ENCODE measurements at places on chromosomes 4 and X. TPM values are rescaled to one million over a fixed set of nuclear protein-coding genes. Genes with fewer than 3 reads are reported as not detected.

DNA sequence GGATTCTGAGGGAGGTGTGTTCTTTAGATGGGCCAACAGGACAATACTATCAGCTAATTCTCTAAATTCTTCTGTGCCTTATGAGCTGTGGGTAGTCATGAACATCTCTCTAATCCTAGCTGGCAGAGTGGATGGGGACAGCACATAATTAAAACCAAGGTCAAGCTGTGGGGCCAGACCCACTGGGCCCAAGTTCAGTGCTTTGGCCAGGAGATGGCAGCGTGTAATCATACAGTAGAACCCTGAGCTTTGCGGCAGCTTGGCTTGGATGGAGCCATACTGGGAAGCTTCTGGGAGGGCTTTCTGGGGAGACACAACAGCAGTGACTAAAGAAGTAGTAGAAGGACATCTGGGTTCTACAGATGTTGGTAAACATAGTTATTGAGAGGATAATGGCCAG, 140.3 kb upstream of the CXCL13 start:
- H3K4me1 ChIP-seq: no peaks in the 10 kb centered on the region
- no peak overlapping the region for H3K27ac ChIP-seq
- no peaks in the 10 kb centered on the region for H3K36me3 ChIP-seq
- H3K27me3 ChIP-seq: no peaks in the 10 kb centered on the region
- H3K4me3 ChIP-seq: no peak overlapping the region

- no peak overlapping the region for H3K4me3 ChIP-seq
- H3K27me3 ChIP-seq: no peaks in the 10 kb centered on the region
- no peak for DNase-seq
Measured at GRCh38 chr4:186758929-186759682, 35.5 kb upstream of the FAT1 start.

DNA sequence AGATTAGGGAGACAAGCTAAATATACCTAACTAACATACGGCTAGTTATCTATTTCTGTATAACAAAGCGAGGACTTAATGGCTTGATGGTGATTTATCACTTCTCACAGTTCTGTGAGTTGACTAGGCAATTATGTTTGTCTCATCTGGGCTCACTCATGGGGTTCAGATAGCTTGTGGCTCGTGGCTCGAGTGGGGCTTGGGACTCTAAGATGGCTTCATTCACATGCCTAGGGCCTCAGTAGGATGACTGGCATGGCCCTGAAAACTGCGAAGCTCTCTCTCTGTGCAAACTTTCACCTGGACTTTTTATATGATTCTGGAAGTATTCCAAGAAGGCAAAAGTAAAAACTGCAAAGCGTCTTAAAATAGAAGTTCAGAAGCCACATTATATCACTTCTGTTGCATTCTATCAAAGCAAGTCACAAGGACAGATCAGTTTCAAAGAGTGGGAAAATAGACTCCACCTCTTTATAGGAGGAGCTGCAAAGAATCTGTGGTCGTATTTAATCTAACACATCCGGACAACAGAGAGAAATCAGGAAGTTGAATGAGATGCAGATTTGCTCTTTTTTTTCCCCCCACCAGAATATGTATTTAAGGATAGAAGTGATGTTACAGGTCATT, 491.2 kb downstream of the INPP4B start:
- H3K4me1 ChIP-seq: peaks cover 18% of the 10 kb centered on the region
- H3K4me3 ChIP-seq: no peak overlapping the region
- DNase-seq: no peak
- no peaks in the 10 kb centered on the region for H3K27me3 ChIP-seq

The NOX1 gene
- total RNA-seq: 3.0 TPM

DNA sequence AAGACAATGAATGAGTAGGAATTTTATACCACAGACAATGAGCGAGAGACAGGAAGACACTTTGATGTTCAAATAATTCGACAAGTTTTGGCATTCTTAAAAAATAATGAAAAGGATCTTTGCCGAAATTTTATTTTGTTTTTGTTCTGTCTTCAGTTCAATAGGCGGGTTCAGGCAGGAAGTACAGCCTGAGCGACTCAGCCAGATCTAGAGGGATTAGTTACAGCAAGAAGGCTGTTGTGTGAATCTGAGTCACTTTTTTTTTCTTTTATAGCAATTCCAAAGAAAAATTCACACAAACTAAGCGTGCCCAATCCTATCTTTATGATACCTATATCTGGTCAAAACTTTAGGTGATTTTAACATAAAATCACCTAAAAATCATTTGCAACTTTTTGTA, 505.4 kb upstream of the FAM241A start:
- H3K27ac ChIP-seq: peak overlapping the region; percentile 56
- no peaks in the 10 kb centered on the region for H3K27me3 ChIP-seq
- H3K4me3 ChIP-seq: no peak overlapping the region

DNA sequence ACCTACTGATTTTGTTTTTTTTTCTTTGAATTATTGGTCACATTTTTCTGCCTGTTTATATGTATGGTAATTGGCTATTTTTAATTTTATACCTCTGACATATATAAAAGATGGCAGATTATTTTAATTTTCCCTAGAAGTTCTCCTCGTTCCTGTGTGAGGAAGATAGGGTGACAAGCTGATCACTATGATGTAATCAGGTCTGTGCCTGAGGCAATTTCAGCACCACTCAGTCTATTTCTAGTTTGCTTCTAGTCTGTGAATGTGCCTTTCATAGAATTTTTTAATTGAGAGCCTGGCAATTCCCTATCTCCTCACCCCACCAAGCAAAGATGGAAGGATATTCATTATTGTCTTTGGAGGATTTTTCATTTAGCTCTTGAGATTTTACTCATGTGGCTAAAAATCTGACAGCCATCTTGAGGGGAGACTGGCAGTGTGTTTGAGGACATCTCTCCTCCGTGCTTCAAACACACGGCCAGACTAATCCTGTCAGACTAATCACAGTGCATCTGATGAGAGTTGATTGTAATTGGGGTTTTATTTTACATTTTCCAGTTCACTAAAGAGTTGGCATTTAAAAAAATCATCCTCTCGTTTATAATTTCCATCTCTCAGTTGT, 500.3 kb downstream of the TRIML1 start:
- H3K36me3 ChIP-seq: no peaks in the 10 kb centered on the region
- no peak overlapping the region for H3K4me3 ChIP-seq
- H3K27ac ChIP-seq: no peak overlapping the region
- no peaks in the 10 kb centered on the region for H3K27me3 ChIP-seq
- DNase-seq: no peak

The FBXL5 gene
- total RNA-seq: 80.9 TPM

DNA sequence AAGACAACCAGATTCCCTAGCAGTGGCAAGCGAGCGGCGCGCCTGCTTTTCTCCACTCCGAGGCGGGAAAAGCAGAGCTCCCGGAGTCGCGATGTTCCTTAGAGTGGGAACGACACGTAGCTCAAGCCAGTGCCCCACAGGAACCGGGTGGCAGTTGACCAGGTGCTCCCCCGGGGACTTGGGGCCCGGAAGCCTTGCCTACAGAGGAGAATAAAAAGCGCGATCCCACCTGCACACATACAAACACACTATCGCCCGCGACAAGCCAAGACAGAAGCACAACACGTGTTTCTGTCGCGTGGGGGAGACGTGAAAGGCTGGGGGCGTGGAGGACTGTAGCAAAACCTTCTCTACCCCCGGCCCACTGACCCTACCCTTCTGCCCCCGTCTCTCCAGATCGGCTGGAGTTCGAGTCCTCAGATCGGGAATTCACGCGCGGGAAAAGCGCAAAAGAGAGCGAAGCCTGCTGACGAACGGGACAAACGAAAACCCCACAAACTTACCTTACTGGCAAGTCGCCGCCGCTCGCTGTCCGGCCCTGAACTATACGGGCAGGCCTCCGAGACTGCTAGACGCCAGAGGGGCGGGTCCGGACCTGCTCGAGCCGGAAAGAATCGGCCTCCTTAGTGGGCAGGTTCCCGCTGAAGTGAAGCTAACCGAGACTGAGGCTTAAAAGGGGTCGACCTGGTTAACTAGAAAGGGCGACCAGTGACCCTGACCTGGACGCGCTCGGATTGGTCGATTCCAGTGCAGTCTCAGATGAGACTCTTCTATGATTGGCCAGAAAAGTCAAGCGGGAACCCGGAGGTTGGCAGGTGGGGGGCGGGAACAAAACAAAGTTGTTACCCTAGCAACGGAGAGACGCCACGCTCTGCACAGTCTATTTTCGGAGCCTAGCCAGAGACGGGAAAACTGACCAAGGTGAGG, at the start of the genes DNAAF6 and NUP62CL:
TSS of gene DNAAF6 (plus strand) at position 842 of the 927 bp plus-strand sequence. CDS start 6,265 bp downstream, outside the sequence.
TSS of gene NUP62CL (minus strand) at position 664 of the 927 bp plus-strand sequence. CDS start 31,287 bp downstream, outside the sequence.
- H3K27ac ChIP-seq: no peak within 1 kb of the TSS
- peak; percentile 70 for DNase-seq
- H3K36me3 ChIP-seq: no peaks in the 10 kb centered on the region
- no peaks in the 10 kb centered on the region for H3K27me3 ChIP-seq
- H3K4me3 ChIP-seq: peak within 1 kb of the TSS; percentile 42
- H3K4me1 ChIP-seq: no peaks in the 10 kb centered on the region

GRCh38 chrX:41779030-41779564, 55.1 kb downstream of the GPR82 start:
- DNase-seq: peak; percentile 9
- H3K27ac ChIP-seq: peak overlapping the region; percentile 29
- H3K4me1 ChIP-seq: peaks cover 13% of the 10 kb centered on the region
- no peaks in the 10 kb centered on the region for H3K36me3 ChIP-seq
- no peaks in the 10 kb centered on the region for H3K27me3 ChIP-seq

The ADH7 gene
- not detected for total RNA-seq

The RHOH gene
- not detected for total RNA-seq

The PF4V1 gene
- not detected for total RNA-seq

DNA sequence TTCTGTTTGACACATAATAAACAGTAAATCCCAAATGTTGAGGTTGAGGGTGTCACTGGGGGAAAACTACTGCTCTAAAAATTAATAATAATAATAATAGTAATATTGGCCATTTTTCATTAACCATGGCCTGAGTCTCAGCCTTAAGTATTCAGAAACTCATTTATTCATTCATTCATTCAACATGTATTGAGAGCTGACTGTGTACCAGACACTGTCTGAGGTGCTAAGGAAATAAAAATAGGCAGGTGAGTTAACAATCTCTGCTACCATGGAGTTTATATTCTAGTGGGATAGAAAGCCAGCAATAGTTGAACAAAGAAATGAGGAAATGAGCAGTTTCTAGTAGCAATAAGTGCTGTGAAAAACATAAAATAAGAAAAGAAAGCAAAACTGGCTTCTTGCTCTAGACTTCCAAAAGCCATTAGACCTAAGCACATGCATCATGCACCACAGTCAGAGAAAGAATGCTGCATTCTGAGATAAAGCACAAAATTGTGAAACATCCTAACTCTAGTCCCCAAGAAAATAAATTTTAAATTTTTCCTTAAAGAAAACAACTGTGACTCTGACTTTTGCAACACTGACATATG, 278.7 kb downstream of the RCHY1 start:
- H3K4me1 ChIP-seq: peaks cover 29% of the 10 kb centered on the region
- H3K27ac ChIP-seq: no peak overlapping the region
- H3K4me3 ChIP-seq: no peak overlapping the region
- H3K36me3 ChIP-seq: no peaks in the 10 kb centered on the region
- DNase-seq: no peak
- H3K27me3 ChIP-seq: no peaks in the 10 kb centered on the region

- no peaks in the 10 kb centered on the region for H3K36me3 ChIP-seq
- DNase-seq: no peak
- no peak overlapping the region for H3K4me3 ChIP-seq
- no peaks in the 10 kb centered on the region for H3K27me3 ChIP-seq
Measured at GRCh38 chr4:98515470-98515809, 143.0 kb downstream of the TSPAN5 start.

The MAML3 gene
- total RNA-seq: 8.7 TPM

The CFI gene
- 162 TPM for total RNA-seq

The AMELX gene
- not detected for total RNA-seq

The SORCS2 gene
- total RNA-seq: 1.6 TPM

The PPP4R3C gene
- not detected for total RNA-seq

GRCh38 chr4:25236971-25237370, 3.1 kb downstream of the PI4K2B start:
- no peak for DNase-seq
- no peaks in the 10 kb centered on the region for H3K36me3 ChIP-seq
- H3K27me3 ChIP-seq: no peaks in the 10 kb centered on the region
- H3K4me3 ChIP-seq: no peak overlapping the region
- peaks cover 14% of the 10 kb centered on the region for H3K4me1 ChIP-seq

DNA sequence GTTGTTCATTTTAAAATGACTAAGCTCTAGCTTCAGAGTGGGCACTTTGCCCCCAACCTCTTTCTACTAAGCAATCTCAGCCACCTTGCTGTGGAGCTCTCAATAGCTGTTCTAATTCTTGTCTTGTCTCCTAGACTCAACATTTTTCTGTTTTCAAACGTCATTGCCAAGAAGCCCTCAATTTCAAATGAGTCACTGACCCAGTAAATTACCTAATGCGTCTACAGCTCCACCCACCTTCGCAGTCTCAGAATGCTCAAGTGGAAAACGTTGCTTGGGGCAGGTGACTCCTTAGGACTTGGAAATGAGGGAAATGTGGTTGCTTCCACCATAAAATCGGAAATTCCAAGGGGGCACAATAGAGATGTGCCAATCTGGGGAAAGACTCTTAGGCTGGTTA, 59.0 kb downstream of the ING2 start:
- peak; percentile 58 for DNase-seq
- no peak overlapping the region for H3K4me3 ChIP-seq
- H3K36me3 ChIP-seq: no peaks in the 10 kb centered on the region

- DNase-seq: peak; percentile 11
- H3K36me3 ChIP-seq: no peaks in the 10 kb centered on the region
- no peaks in the 10 kb centered on the region for H3K4me1 ChIP-seq
Measured at GRCh38 chr4:144627663-144628076, 18.3 kb upstream of the HHIP start.

GRCh38 chrX:78375894-78376293, 48.5 kb upstream of the CYSLTR1 start:
- H3K27me3 ChIP-seq: no peaks in the 10 kb centered on the region
- DNase-seq: peak; percentile 9
- no peaks in the 10 kb centered on the region for H3K4me1 ChIP-seq
- H3K27ac ChIP-seq: peak overlapping the region; percentile 62
- no peak overlapping the region for H3K4me3 ChIP-seq

The GLRA3 gene
- total RNA-seq: 0.08 TPM

DNA sequence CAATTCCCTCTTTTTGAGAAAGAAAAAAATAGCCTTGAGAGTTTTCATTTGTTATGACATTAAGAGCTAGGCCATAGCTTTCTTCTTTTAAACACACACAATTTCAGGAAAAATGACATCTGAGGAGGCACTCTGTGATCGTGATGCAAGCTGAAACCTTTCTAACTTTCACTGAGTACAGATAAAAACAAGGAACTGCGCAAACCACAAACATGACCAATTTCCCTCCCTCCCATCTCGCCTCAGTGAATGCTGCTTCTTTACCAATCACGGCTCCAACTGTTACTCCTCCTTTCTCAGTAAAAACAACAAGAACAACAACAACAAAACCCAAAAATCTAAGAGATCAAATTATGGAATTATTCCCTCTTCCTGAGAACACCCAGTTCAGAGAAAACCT, 626.8 kb downstream of the TLL1 start:
- H3K27me3 ChIP-seq: no peaks in the 10 kb centered on the region
- no peak overlapping the region for H3K4me3 ChIP-seq
- no peaks in the 10 kb centered on the region for H3K36me3 ChIP-seq
- no peak for DNase-seq

DNA sequence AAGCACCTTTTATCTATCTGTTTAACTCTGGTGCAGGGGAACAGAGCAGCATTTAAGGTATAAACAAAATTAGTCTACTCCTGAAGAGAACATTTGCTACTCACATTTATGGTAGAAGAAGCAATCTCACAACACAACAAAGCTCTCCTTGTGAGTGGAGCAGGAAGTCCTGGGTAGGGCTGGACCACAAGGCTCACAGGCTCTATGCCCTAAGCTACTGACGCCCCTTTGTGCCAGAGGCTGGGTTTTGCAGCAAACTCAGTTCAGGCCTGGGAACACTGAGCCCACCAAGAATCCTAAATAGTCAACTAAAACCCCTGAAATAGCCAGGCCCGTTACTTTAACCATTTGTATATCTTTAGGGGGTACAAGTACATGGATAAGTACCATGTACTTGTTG, 4.7 kb upstream of the ZXDB start:
- no peak for DNase-seq
- H3K27ac ChIP-seq: no peak overlapping the region
- H3K4me3 ChIP-seq: no peak overlapping the region
- H3K36me3 ChIP-seq: no peaks in the 10 kb centered on the region
- no peaks in the 10 kb centered on the region for H3K27me3 ChIP-seq

The PAGE1 gene
- total RNA-seq: not detected
